ENCODE measurements at places on chromosomes 3 and 15. TPM values are rescaled to one million over a fixed set of nuclear protein-coding genes. Genes with fewer than 3 reads are reported as not detected.

Gene DNAH12
- not detected for total RNA-seq

Gene ERICH6
- total RNA-seq, result not detected

DNA sequence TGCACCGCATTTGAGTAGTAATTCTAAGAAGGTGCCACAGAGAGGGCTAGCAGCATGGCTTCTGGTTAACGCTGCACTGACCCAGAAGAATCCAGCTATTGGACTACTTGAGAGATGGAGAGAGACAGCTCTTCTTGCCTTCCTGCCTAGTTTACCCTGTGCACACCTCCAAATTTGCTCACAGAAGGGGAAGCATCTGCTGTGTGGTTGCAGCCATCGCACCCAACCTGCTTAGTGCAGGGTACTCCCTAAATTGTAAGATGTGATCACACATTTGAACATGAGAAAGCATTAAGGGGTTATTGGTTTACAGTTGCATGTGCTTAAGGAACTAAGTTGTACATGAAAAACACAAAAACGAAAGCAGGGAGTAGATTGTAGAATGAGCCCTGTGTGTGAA, 122.1 kb downstream of the FOXB1 start:
- no peak overlapping the region for H3K27ac ChIP-seq
- H3K4me1 ChIP-seq, result no peaks in the 10 kb centered on the region
- H3K27me3 ChIP-seq, result peaks cover 43% of the 10 kb centered on the region
- DNase-seq, result no peak

GRCh38 chr3:151976211-151977050, 103.0 kb downstream of the SUCNR1 start:
- H3K27me3 ChIP-seq, result no peaks in the 10 kb centered on the region
- peaks cover 64% of the 10 kb centered on the region for H3K4me1 ChIP-seq
- H3K4me3 ChIP-seq, result peak overlapping the region; percentile 12
- DNase-seq, result peak; percentile 94

- no peak for DNase-seq
- H3K27me3 ChIP-seq, result no peaks in the 10 kb centered on the region
- H3K4me1 ChIP-seq, result no peaks in the 10 kb centered on the region
- H3K36me3 ChIP-seq, result no peaks in the 10 kb centered on the region
- no peak overlapping the region for H3K4me3 ChIP-seq
Measured at GRCh38 chr3:195236076-195236798, 34.7 kb downstream of the XXYLT1 start.

DNA sequence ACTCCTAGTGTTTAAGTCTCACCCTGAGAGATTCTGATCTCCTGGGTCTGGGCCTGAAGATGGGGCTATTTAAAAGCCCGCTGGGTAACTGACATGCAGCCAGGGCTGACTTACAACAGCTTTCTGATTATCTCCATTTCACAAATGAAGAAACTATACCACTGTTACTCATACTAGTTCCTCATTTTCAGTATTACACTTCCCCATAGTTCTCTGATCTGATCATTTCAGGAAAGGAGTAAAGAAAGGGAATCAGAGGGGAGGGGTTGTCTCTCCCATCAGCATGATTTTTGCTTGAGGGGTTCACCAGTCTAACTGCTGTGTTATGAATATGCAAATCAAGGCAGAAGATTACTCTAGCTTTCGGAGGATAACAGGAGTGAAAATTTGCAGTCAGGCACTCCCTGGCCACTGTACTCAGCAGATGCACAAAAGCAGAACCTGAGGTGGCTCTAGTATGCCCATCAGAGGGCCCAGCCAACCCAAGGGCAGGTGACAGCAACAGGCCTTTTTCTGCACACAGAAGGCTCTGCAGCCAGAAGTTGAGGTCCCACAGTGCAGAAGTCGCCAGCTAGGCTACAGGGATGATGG, 59.4 kb downstream of the DAPK2 start:
- no peak overlapping the region for H3K27ac ChIP-seq
- H3K4me1 ChIP-seq, result no peaks in the 10 kb centered on the region
- no peaks in the 10 kb centered on the region for H3K27me3 ChIP-seq
- H3K4me3 ChIP-seq, result no peak overlapping the region
- H3K36me3 ChIP-seq, result no peaks in the 10 kb centered on the region

- no peaks in the 10 kb centered on the region for H3K4me1 ChIP-seq
- H3K36me3 ChIP-seq, result no peaks in the 10 kb centered on the region
- H3K27ac ChIP-seq, result no peak overlapping the region
- no peak for DNase-seq
- no peaks in the 10 kb centered on the region for H3K27me3 ChIP-seq
Measured at GRCh38 chr3:166455744-166456143, 618.5 kb upstream of the BCHE start.
